ENCODE measurements at places on chromosomes 3 and 15.
A peak's percentile ranks its signal among the peaks of the same experiment; 100 is the strongest.

GRCh38 chr3:119019767-119020518 is 14.7 kb downstream of the IGSF11 start:
- DNase-seq: no peak

DNA sequence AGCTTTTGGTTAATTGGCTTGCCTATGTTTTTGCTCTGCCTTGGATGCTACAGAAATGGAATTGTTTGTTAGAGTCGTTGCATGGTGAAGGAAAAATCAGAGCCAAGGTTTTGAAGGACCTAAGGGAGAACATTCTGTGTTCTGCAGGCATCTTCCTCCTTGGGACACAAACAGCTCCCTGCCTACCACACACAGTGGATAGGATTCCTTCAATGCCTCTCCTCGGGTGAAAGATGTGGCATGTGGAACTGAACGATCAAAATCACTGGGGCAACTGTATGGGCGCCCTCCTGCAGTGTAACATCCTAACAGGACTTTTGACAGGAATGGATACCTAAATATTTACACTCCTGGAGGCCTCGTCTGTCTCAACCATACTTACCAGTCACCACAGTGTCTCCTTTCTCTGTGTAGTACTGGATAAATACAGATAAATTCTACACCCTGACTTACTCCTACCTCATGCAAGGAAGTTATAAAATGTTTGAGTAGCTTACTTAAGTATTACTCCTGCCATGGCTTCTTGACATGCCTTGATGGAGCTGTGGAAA is 100.6 kb downstream of the LPP start:
- no peak for DNase-seq

- no peak for DNase-seq
Observed at GRCh38 chr3:20680990-20681628, 495.1 kb upstream of the SGO1 start.

GRCh38 chr15:90002428-90002844 is 1.3 kb downstream of the ZNF710 start:
- no peak for DNase-seq

DNA sequence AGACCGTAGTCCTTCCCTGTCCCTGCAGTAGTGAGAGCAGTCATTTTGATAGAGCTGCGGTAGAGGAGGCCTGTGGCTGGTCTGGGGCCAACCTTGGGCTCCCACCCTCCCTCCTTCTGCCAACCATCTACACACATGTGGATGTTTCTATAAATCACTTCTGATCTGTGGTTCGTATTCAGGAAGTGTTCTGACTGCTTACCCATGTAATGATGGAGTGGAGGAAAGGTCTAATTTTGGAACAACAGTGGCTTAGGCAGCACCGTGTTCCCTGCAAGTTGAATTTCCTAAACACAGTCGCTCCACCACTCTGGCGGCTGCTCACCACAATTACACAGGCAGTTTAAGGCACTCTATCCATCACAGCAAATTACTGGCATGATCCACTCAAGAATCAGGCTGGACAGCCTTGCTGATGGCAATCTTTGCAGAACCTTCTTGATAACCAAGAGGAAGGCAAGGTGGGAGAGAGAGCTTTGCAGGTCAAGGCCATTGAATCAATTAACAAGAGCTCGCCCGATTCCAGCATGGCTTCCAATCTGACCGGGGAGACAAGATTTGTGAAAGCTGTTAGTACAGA is 104.7 kb upstream of the VEPH1 start:
- no peak for DNase-seq

GRCh38 chr3:25293736-25294135 is 134.3 kb upstream of the RARB start:
- DNase-seq: no peak

- DNase-seq: no peak
Observed at GRCh38 chr3:154123906-154124305, 2.7 kb downstream of the ARHGEF26 start.

DNA sequence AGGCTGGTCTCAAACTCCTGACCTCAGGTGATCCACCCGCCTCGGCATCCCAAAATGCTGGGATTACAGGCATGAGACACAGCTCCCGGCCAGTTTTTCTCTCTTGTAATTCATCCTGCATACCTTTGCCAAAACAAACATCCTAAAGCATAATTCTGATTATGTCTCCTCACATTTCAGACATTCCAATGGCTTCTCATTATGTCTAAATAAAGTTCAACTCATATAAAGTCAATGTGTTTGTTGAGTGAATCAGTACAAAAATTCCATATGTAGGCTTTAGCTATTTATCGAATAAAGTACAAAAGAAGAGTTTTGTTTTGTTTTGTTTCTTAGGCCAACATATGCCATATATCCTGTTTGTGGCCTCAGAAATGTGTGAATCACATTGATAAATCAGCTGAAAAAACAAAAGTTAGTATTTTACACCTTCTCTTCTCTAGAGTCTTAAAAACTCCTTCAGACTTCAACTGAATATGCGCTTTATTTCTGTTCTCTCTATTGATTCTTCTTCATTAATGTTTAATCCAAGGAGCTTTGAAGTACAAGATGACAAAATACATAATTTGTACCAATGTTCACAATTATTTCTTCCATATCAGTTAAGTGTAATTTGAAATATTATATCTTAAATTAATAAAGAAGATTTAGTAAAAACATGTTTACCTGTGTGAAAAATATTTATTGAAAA is 165.8 kb downstream of the MECOM start:
- DNase-seq: no peak

DNA sequence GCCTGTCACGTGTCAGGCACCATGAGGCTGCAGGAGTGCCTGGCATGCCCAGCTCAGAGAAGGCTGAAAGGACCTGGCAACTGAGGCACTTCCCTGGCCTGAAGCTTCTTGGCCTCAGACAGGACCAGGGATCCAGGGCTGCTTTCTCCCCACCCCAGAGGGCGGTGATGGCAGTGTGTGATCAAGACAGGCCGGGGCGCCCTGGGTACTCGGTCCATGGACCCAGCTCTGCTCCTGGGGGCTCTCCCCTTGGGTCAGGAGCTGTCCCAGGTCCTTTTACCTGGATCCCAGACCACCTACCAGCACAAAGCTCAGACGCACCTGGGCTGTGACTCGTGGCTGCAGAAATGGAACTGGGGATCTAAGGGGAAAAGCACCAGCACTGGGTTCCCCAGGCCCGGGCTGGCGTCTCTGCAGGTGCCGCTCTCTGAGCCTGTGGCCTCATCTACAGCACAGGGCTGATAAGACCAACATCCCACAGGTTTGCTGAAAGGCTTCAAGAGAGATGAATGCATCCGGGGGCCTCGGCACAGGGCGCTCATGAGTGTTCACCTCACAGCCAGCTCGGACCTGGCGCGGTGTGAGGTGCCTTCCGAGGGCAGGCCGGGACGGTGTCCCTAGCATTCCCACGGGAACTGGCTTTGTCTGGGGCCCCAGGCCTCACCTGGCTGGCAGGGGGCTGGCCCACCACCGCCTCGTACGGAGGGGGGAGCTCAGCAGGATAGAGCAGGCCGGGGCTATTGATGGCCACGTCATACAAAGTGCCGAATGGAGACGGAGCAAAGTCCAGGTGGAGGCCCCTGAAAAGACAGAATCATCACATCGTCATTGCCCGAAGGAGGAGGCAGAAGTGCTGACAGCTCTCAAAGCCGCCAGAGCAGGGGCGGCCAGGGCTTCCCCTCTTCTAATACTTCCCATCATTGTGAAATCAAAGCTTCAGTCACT is 133.6 kb downstream of the NSMCE3 start:
- peak; percentile 59 for DNase-seq

DNA sequence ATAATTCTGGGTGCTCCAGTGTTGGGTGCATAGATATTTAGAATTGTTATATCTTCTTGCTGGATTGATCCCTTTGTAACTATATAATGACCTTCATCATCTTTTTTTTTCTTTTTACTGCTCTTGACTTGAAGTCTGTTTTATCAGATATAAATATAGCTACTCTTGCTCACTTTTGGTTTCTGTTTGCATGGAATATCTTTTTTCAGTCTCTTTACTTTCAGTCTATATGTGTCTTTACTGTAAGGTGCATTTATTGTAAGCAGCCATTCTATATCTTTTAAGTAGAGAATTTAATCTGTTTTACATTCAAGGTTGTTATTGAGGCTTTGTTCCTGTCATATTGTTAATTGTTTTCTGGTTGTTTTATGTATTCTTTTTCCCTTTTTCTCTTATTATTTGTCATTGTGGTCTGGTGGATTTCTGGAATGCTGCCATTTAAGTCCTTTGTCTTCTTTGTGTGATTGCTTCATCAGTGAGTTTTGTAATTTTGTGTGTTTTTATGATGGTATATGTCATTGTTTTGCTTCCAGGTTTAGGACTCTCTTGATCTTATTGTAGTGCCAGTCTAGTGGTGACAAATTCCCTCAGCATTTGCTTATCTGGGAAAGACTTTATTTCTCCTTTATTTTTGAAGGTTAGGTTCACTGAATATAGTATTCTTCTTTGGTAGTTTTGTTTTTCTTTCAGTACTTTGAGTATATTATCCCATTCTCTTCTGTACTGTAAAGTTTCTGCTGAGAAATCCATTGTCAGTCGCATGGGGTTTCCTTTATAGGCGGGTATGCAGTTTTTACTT is 8.3 kb upstream of the PRR23C start:
- no peak for DNase-seq

GRCh38 chr3:69649120-69650065 is 89.9 kb upstream of the MITF start:
- no peak for DNase-seq

DNA sequence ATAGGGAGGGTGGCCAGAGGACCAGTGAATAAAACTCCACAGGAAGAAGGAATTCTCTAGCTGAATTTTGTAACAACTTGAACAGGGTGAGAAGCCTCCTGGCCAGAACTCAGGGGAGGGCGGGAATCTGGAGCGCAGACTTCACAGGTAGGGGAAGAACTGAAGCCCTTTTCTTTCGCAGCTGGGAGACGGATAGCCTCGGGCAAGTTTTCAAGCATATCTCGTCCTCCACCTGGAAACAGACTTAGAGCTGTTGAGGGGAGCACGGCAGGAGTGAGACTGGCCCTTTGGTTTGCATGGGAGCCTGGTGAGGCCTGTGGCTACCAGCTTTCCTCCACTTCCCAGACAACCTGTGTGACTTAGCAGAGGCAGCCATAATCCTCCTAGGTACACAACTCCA is 10.9 kb upstream of the RPL39L start:
- DNase-seq: no peak

DNA sequence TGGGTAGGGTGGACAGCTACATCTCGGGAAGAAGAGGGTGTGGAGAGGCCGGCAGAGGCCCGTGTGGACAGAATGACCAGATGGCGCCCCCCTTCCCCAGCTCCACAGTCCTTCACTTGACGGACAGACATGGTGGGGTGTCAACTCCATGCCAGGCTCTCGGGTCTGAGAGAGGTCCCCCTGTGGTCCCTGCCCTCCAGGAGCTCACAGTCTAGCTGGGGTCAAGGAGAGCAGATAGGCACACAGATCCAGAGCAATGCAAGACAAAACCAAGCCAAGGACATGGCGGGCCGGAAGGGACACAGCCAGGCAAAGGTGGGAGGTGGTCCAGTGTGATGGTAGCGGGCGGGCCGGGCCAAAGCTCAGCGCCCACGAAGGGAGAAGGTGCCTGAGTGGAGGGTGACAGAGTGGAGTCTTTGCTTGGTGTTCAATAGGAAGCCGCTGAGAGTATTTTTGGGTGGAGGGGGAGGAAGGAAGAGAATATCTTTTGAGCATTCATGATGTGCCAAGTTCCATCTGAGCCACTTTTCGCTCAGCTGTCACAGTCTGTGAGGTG is 72.1 kb upstream of the SEC13 start:
- no peak for DNase-seq

- no peak for DNase-seq
Observed at GRCh38 chr3:113233497-113233896, 22.1 kb downstream of the BOC start.

- DNase-seq: peak; percentile 87
Observed at GRCh38 chr3:123401836-123402530, 46.9 kb downstream of the ADCY5 start.

DNA sequence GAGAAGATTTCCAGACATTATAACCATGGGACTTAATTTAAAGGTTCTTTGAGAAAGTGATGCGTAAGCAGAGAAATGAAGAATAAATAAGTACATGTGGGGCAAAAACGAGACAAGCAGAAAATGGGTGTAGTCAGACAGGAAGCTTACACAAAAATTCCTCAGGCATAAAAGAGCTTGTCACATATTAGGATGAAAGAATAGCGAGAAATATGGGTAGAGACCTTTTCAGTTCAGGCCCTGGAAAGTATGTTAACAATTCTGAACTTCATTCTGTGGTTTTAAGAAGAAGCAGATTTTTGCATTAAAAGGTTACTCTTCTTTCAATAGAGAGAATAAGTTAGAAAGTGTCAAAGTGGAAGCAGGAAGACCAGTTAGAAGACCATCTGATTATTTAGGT is 352.4 kb downstream of the ROBO1 start:
- no peak for DNase-seq

GRCh38 chr15:77807115-77807514 is 174.4 kb upstream of the LINGO1 start:
- DNase-seq: no peak

DNA sequence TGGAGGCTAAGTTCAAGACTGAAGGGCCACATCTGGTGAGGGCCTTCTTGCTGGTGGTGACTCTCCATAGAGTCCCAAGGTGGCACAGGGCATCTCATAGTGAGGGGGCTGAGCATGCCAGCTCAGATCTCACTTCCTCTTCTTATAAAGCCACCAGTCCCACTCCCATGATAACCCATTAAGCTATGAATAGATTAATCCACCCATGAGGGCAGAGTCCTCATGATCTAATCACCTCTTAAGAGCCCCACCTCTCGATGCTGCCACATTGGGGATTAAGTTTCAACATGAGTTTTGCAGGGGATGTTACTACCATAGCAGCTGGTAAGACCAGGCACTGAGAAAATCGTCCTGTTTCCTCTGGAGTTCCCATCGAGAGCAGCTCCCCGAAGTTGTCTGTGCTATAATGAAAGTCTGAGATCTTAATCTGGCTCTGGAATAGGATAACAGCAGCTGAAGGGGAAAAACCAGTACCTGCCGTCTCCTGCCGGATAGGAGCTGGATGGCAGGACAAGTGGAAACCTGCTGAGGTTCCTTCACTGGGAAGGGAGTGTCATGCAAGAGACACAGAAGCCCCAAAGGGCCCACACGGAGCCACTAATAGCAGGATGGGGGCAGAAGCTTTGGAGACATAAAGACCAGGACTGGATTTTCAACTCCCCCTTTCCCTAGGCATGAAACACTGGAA is 79.5 kb upstream of the EPHB3 start:
- no peak for DNase-seq

DNA sequence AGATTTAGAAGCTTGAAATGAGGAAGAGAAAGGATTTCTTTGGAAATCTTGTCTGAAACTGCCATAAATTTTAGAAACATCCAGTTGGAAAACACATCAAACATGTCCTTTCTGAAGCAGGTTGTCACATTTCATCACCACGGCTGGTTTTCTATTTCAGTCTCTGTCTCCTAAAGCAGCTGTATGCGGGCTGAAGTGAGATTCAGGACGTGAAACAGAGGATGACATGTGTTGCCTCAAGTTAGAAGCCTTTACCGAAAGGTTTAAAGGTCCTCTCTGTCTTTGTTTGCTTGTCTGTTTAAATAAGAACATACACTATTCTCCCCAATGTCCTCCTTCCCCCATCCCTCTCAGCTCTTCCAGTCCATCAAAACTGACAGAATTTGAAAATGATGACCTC is 141.9 kb downstream of the SQOR start:
- DNase-seq: no peak
